ENCODE measurements at places on chromosomes 7 and 10.

DNA sequence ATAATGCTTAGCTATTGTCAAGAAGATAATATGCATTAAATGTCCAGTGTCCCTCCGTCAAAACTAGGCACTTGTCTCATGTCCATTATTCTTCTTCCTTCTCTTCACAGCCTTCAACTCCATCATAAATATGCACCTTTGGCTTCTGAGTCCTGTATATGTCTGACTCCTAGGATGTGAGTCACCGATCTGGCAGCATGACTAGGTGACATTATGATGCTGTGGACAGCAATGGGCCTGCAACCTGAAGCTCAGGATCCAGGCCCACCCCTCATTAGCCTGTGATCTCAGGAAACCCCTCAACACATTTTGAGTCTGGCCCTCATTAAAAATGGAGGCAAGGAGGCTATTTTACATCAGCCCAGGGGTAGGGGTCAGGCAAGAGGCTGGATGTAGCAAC, 362.5 kb upstream of the ZMIZ1 start:
- DNase-seq = no peak

GRCh38 chr7:24572393-24572996, 757 bp upstream of the PALS2 start:
- peak; percentile 57 for DNase-seq

- no peak for DNase-seq
Observed at GRCh38 chr7:105675934-105676371, 94.7 kb upstream of the EFCAB10 start.

GRCh38 chr10:115914475-115914874, 358.5 kb downstream of the GFRA1 start:
- no peak for DNase-seq

DNA sequence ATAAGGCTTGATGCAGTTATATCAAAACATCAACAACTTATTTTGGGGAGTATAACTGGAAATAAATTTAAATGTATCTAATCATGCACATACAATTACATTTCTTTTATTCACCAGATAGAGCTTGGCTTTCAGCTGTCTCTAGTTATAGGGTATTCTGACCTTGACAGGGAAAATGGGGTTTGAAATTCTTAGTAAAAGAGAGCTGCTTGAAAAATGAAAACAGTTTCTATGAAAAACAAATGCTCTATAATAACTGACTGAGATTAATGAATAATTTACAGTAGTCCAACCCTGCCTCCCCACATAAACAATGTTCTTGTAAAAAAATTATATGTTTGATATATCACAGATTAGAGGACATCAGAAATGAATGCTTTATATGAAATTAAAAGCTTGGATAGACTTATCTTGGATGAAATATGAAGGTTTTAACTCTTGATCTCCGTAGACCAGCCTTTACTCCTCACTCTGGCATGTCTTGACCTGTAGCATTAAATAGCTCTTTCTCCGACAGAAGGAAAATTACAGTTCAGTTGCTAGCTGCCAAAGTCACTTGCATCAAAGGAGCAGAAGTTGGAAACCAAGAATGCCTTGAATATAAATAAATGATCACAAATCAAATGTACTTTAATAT, 32.1 kb downstream of the VWC2 start:
- no peak for DNase-seq

DNA sequence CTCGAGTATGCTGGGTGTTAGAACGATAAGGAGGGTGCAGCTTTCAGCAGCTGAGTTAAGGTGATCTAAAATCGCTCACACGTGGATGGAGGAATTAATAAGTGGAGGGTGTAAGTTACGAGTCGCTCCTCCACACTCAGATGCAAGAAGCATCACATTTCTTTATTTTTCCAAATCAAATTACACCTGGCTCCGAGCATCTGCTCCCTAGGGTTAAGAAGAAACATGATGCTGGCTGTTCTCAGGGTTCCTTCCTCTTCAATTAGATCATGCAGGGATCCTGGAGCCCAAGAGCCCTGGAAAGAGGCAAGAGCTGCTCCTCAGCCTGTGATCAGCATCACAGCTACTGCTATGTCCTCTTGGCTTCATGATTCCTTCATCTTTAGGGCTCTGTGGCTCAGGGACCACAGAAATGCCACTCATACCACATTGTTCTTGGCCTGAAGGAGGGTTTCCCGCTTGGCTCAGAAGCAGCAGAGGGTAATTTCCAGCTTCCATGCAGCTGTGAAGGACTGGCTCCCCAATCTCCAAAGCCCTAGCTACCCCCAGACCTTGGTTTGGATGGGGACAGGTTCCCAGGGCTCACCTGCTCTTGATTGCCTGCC, 235.9 kb upstream of the ZNF32 start:
- no peak for DNase-seq

DNA sequence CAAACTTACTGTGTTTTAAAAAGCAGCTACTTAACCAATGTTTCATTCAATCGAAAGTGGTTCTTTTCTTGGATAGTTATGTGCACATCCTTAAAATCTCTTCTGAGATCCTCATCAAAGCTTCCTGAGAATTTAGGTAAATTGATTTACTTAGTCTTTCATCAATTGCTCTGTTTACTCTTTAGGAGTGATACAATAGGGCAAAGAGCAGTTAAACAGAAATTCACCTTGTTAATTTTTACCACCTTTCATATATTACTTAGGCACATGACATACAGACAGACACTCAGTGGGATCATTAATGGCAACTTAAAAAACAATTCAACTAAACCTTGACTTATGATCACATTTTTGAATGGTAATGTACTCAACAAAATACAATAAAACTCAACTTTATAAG, 456.3 kb downstream of the DGKB start:
- DNase-seq = no peak

DNA sequence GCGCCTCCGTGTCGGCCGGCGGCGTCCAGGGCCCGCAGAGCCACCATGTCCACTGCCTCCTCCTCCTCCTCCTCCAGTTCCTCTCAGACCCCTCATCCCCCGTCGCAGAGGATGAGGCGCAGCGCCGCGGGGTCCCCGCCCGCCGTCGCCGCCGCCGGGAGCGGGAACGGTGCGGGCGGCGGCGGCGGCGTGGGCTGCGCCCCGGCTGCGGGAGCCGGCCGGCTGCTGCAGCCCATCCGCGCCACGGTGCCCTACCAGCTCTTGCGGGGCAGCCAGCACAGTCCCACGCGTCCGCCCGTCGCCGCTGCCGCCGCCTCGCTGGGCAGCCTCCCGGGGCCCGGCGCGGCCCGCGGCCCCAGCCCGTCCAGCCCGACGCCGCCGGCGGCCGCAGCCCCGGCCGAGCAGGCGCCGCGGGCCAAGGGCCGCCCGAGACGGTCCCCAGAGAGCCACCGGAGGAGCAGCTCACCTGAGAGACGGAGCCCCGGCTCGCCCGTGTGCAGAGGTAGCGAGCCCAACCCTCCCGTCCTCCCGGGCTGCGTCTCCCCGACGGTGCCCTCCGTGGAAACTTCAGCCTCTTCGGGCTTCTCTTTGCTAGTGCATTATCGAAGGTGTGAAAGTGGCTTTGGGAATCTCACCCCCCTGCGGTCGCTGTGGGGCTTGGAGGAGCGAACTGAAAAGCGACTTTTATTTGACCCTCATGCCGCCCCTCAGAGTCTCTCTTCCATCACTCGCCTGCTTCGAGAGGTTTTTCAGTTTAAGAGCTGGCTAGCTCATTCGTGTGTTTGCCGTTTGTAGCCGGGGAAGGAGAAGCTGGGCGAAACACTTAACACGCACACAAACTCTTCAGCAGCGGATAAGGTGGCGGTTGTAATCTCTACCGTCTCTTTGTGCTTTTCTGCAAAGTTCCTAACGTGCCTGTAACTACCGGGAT, 975 bp downstream of the GLCCI1 start:
- peak; percentile 44 for DNase-seq

- DNase-seq = no peak
Observed at GRCh38 chr7:144738708-144739314, 97.0 kb downstream of the TPK1 start.

- no peak for DNase-seq
Observed at GRCh38 chr10:82618007-82618406, 743.0 kb downstream of the NRG3 start.

DNA sequence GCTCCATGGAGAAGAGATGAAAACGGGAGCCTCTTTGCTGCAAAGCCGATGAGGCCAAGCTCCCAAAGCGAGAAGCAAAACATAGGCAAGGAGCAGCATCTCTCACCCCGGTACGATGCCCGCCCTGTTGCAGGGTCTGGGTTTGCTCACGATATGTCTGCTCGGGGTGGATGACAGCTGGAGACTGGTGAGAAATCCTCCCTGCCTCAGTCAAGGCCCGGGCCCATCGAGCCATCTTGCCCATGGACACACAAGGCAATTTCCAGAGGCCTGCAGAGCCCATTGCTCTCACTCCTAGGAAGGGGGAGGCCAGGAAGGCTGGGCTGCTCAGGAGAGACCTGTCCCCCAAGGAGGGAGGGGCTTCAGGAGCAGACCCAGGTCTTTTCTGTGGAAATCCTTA, 391.7 kb upstream of the SHH start:
- no peak for DNase-seq

- DNase-seq = no peak
Observed at GRCh38 chr7:116527521-116527920, 2.7 kb downstream of the CAV1 start.

DNA sequence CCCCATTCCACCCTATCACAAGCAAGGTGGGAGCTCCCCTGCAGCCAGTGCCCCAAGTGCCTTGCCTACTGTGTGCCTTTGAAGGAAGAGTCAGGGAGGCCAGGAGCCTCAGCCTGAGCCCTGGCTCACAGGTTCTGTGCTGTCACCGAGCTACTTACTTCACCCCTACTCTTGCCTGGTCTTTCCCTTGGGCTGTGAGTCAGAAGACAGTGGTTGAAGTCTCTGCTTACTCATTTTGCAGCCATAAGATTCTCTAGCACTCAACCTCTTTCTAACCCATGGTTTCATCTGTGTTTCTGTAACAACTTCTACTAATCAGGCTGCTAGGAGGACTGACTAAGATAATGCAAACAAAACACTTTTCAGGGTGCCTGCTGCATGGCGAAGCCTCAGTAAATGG, 114.5 kb downstream of the PLCE1 start:
- peak; percentile 49 for DNase-seq

GRCh38 chr10:80442879-80443278, 11.2 kb upstream of the TSPAN14 start:
- no peak for DNase-seq

DNA sequence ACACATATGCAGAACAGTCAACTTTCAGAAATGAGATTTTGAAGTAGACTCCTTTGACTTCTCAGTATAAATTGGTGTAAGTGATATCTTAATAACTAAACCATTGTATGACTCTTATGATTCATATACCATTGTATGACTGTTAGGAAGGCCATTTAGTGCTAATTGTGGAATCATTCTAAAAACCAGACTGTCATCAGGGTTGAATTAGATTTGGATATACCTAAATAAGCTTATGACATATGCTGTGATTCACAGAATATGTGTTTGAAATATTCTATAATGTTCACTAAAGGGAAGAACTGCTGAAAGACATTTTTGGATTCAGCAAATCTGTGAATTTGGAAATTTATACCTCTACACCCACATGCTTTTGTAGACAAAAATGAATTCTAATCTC, 438.1 kb downstream of the MDFIC start:
- no peak for DNase-seq

GRCh38 chr7:26859720-26860119, 4.7 kb downstream of the SKAP2 start:
- DNase-seq = no peak

DNA sequence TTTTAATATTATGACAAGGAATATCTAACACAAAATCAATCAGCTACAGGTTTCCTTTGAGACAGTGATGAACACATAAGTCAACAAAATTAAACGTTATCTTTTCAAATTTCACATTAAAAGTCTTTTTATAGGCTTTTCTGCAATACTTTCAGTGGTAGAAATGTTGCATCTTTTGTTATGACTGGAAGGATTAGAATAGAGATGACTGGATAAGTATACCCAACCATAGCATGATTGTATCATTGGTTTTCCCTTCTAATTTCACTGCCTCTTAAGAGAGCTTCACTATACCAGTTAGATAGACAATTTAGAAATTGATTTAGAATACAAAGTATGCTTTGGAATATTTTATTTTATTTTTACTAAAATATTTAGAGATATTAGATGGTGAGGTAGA, 273.9 kb downstream of the PHF14 start:
- DNase-seq = no peak

GRCh38 chr7:148835854-148836253, 48.2 kb downstream of the EZH2 start:
- DNase-seq = no peak

- DNase-seq = no peak
Observed at GRCh38 chr7:156079156-156079555, 266.9 kb upstream of the SHH start.

DNA sequence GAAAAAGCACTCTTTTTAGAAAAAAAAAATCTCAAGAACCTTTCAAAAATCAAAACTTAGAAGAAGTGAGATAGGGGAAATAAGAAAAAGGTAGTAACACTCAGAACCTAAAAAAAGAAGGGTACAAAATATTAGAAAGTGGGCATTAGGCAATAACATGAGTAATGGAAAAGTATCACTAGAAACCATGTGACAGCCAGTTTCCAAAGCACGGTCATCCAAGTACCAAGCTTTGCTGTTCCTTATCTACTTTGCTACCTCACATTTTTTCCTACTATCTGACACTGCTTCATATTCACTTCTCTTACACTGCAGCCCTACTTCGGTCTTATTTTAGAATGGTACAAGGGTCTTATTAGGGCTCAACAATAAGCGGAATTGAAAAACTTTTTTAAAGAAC, 30.3 kb downstream of the IMMP2L start:
- no peak for DNase-seq

- DNase-seq = no peak
Observed at GRCh38 chr7:5622746-5623145, 158.7 kb downstream of the RNF216 start.

DNA sequence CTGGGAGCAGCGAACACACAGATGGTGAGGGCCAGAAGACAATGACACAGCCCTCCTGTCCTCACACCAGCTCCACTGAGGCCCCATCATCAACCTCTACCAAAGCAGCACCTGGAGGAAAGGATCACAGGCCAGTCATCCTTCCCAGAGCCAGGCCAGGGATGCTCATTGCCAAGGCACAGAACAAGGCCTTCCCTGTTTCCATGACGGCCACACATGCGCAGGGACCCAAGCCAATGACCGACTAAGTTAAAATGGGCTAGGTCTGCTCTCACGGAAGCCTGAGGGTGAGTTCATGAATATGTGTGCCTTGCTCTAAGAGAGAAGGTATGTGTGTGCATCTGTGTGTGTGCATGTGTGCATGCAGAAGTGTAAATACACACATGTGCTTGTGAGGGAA, 39.6 kb downstream of the COBL start:
- DNase-seq = no peak

- peak; percentile 56 for DNase-seq
Observed at GRCh38 chr7:129949292-129950133, 3.2 kb downstream of the UBE2H start.

All from HS-5 (cell line).